ENCODE measurements at places on chromosomes 12 and 14.
A peak's percentile ranks its signal among the peaks of the same experiment; 100 is the strongest.

DNA sequence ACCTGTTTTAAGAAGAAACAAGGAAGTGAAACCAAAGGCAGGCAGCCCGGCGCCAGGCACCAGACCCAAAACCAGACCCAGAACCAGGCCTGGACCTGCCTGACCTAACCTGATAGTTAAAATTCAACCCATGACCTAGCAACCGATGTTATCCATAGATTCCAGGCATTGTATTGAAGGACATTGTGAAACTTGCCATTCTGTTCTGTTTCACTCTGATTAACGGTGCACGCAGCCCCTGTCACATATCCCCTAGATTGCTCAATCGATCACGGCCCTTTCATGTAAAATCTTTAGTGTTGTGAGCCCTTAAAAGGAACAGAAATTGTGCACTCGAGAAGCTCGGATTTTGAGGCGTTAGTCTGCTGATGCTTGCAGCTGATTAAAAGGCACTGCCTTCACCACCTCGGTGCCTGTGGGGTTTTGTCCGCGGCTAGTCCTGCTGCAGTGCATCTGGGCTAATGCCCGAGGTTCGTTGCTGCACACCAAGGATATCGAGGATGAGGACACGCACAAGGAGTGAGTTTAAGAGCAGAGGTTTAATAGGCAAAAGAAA is 262.5 kb upstream of the TMEM132C start:
- DNase-seq, result no peak

DNA sequence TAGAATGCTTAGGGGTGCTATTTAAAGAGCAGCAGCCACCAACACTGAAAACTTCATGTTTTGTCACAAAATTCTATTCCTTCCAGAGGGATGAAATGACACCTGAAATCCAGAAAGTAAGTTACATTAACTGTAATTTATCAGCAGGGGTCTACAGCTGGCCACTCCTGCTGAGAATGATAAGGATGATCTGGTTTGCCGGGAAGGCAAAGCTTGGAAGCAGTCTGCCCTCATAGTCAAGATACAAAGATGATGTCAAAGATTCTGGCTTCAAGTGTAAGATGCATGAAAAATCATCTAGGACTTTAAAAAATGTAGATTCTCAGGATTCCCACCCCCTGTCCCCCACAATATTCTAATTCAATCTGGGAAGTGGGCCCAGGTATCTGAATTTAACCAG is 58.4 kb downstream of the DCAF5 start:
- peak; percentile 40 for DNase-seq

DNA sequence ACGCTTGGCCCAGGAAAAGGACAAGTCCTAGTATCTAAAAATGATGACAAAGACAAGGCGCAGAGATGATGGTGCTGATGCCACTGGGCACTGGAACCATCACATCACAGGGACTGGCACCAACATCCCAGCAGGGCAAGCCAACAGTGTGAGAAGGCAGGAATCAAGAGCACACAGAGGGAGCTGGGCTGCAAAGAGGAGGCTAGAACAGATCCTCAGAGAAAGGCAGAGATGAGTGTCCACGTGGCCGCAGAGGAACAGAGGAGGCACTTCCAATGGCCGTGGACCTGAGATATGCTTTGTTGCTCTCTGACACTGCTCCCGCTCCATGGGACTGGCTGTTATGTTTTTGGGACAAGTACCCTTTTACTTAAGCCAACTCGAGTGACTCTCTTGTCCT is 17.9 kb downstream of the FOXN3 start:
- no peak for DNase-seq

DNA sequence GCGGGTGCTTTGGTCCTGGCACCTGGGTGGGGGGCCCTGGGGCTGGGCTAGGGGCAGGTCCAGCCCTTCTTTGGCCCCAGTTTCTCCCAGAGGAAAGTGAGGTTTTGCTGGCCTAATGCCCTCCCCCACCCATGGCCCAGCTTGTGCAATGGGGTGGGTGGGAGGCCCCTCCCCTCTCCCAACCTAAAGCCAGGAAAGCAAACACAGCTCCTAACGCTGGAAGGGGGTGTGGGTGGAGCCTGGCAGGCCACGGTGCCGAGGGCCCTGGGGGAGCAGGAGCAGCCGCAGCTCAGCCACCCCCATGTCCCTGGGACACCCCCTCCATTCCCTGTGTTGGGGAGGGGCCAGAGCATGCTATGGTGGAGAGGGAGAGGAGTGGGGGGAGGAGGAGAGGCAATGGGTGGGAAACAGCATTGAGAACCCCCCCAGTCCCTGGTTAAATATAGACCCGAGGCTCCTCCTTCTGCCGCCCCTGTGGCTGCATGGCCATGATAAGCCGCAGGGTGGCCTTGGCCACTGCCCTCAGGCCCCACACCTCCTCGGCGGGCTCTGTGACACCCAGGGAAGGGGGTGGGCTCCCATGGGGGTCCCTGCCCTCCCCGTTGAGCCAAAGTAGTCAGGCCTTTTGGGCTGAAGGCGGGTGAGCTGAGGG is 4.7 kb downstream of the EXOC3L4 start:
- no peak for DNase-seq

DNA sequence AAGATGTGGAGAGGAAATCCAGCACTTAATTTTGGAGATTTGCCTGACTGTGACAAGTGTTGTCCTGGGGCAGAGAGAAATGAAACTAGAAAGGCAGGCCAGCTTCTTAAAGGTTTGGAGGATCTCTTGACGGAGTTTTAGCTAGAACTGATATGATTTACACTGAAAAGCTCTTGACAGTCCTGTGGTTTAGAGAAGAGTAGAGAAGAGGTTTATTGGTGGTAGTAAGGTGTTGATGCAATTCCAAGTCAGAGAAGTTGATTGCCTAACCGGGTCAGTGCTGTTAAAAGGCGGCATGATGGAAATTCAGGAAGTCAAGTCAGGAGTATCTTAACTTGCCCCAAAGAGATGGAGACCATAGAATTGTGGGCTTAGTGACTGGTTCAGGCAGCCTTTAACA is 89.0 kb upstream of the TRAF3 start:
- no peak for DNase-seq
